ENCODE measurements at places on chromosomes 3 and 15. TPM values are rescaled to one million over a fixed set of nuclear protein-coding genes. Genes with fewer than 3 reads are reported as not detected.

GRCh38 chr3:40229963-40230362 lies 79.5 kb upstream of the EIF1B start:
- no peak for DNase-seq

GRCh38 chr3:30672959-30673358 lies 66.6 kb downstream of the TGFBR2 start:
- no peak for DNase-seq

- no peak for DNase-seq
Measured at GRCh38 chr3:16837602-16838001, 47.2 kb upstream of the PLCL2 start.

- no peak for DNase-seq
Measured at GRCh38 chr3:62632510-62633294, 242.5 kb downstream of the CADPS start.

DNA sequence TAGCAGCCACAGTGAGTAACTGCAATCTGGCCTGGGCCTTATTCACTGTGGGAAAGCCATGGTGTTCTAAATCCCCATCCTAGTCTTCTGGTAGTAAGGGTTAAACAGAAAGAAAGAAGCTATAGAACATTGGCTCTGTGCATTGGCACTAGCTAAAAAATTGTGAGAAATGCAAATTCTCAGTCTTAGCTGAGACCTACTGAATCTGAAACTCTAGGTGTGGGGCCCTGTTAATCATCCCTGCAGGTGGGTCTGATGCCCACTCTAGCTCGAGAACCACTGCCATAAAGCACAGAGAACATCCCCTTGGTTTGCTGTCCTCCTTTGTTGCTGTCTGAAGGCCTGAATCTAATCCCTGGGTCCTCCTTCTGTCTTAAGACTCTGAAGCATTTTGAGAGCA lies 59.3 kb downstream of the MEIS2 start:
- DNase-seq = no peak

DNA sequence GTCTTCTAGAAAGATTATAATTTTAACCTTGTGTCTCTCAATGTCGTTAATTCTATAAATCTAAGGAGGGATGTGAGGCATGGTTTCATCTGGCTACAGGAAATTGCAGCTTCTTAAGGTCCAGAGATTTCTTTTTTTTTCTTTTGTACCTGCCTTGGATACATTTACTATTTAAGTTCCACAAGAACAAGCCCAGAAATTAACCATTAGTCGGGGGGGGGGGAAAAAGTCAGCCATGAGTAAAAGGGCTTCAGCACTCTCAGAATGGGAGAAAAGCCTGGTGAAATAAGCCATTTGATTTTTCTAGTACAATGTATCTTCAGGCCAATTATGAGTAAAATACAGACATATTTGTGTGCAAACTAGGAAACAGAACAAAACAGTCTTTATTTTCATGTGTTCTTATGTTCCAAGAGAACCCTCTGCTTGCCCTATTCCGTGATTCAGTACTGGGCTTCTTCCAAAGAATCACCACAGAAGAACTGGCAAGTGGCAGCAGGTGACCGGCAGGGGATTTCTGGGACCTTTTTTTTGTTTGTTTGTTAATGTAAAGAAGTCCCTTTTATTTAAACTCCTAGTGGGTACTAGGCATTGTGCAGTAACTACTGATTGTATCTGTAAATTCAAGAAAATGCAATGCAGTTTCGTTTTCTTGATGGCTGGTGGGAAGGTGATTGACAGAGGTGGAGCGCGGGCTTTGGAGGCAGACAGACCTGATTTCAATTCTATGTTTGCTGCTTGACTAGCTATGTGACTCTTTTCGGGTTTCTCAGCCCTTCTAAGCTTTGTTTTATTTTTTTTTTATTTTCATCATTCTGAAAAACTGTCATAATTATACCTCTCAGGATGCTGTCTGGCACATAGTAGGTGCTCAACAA lies 82.5 kb downstream of the PEX5L start:
- no peak for DNase-seq

GRCh38 chr3:47586746-47587145 lies 8.1 kb upstream of the CSPG5 start:
- no peak for DNase-seq

- no peak for DNase-seq
Measured at GRCh38 chr3:181174676-181175233, 185.2 kb upstream of the DNAJC19 start.

DNA sequence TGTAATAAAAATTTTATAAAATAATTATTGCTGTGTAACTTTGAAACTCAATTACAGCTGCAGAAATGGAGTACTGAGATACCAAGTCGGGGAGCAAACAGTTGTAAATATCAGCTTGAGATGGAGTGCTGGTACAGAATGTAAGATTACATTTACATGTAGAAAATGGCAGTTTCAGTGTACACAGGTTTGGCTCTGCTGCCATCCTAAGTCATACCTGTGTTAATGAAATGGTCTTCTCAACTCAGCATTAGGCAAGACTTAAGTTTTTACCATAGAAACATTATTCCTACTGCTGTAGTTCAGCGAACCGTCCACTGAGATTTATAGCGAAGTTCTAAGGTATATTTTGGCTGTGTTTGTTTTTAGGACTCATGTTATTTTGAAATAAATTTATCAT lies 110.1 kb upstream of the TBL1XR1 start:
- DNase-seq = no peak

GRCh38 chr3:172021164-172021563 lies 18.2 kb upstream of the FNDC3B start:
- DNase-seq = no peak

GRCh38 chr3:128917291-128917690 lies 37.9 kb downstream of the ACAD9 start:
- DNase-seq = no peak

DNA sequence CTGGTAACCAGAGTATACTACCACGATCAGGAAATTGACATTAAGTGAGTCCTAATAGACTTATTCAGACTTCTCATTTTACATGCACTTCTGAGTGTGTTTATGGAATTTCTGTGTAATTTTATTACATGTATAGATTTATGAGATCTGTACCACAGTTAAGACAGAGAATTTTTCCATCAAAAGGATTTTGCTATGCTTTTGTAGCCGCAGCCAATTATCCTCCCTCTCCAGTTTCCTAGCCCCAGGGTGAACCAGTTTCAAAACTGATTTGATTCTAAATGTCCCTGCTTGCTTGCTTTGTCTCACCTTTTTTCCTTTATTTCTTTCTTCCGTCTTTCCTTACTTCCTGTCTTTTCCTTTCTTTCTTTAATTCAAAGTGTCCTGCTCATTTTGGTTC lies 661.2 kb upstream of the BCHE start:
- no peak for DNase-seq

DNA sequence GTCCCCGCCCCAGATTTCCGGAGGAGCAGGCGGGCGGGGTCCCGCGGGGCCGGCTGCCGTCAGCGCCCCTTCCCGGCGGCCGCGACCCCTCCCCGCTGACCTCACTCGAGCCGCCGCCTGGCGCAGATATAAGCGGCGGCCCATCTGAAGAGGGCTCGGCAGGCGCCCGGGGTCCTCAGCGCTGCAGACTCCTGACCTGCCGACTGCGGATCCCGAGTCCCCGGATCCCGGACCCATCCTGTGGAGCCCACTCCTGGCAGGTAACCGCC lies at the start of gene TRH:
TRH (plus strand) TSS at position 157 of the 269 bp plus-strand sequence. CDS start 1,097 bp downstream, outside the sequence.
- DNase-seq = no peak

GRCh38 chr15:72521682-72522081 lies 47.6 kb downstream of the ARIH1 start:
- no peak for DNase-seq

- DNase-seq = no peak
Measured at GRCh38 chr3:109050591-109051167, 67.3 kb downstream of the MORC1 start.

- DNase-seq = no peak
Measured at GRCh38 chr15:40990080-40990479, 36.8 kb downstream of the CHAC1 start.

- no peak for DNase-seq
Measured at GRCh38 chr3:14461748-14462324, 59.4 kb downstream of the SLC6A6 start.

GRCh38 chr3:141401573-141402475 lies 33.5 kb downstream of the ZBTB38 start:
- no peak for DNase-seq

DNA sequence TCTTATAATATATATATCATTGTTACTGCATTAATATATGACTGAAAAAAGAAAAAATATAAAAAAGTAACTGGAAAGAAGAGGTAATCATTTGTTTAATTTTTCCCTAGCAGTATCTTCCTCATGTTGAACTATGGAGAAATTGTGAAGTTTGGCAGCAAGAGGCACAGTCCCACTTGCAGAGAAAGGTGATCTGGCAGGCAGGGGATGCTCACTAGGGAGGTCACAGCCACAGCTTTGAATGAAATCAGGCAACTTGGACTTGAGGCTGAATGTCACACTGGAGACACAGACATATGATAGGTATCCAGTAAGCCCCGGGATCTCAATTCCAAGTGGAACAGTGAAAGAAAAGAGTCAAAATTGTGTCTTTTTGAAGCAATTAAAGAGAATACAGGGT lies 149.9 kb upstream of the RORA start:
- DNase-seq = no peak

DNA sequence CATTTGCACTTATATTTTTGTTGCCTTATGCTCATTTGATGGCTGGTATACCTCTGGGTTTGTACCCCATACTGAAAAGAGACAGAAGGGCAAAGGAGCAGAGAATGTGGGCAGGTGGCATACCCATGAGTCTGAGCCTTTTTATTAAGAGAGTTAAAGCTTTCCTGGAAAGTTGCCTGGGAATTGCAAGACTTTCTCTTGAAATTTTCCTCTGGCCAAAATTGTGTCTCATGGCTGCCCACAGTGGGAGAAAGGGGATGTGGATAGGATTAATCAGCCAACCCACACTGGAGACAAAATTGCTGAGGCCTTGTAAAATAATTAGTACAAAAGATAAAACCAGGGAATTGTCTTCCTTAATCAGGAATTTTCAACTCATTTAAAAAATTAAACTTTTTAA lies 8.2 kb upstream of the NMD3 start:
- no peak for DNase-seq

DNA sequence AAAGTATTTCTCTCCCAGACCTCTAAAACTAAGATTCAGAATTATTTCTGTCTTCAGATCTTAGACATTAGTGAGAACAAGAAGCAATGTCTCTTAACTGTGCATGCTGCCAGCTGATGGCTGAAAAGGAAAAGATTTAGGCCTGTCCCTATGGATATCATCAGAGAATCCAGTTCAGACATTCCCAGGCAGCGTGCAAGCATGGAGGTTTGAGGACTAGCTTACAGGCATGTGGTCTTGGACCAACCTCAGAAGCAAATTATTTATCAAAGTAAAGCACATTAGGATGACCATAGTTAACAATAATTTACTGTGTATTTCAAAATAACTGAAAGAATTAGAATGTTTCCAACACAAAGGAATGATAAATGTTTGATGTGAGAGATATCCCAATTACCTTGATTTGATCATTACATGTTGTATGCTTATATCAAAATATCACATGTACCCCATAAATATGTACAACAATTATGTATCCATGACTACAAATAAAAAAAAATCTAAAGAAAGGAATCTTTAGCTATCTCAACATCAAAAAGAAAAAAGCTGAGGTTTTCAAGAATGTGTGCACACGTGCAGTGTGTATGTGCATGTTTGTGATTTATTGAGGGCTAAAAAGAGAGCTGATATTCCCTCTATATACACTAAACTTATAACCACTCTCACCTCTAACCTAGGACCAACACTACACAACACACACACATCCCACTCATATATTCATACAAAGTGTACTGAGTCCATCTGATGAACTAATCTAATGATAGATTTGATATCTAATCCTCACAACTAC lies 108.9 kb upstream of the THBS1 start:
- DNase-seq = no peak

GRCh38 chr15:86295511-86295910 lies 215.8 kb downstream of the AGBL1 start:
- no peak for DNase-seq

GRCh38 chr15:61892140-61892539 lies 168.1 kb downstream of the VPS13C start:
- DNase-seq = no peak

DNA sequence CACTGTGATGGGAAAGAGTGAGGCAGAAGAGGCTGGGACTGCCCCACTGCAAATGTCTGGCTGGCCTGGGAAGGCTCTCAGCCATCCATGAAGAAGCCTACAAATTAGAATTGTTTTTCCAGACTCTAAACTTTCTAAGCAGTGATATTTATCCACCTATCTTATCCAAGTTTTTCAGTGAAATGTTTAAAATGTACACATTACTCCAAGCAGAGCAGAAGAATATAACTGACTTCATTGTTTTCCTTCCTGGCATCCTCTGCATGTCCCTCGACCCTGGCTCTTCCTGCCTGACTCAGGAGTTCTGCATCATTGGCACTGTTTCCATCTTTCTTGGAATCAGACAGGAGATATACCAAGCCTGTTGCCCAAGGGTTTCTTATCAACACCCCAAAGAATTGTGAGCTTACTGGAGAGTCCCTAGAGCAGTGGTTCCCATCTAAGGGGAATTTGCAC lies 401.5 kb upstream of the PROK2 start:
- no peak for DNase-seq

- no peak for DNase-seq
Measured at GRCh38 chr3:65829228-65829627, 209.5 kb downstream of the MAGI1 start.

TMEM212 gene
- not detected for total RNA-seq

LRRC3B gene
- total RNA-seq = 7.1 TPM

PCCB gene
- 29.7 TPM for total RNA-seq

SKOR1 gene
- 0.21 TPM for total RNA-seq

MAGEL2 gene
- 5.0 TPM for total RNA-seq

RLBP1 gene
- not detected for total RNA-seq

KLF13 gene
- 24.3 TPM for total RNA-seq

ARPP19 gene
- 170 TPM for total RNA-seq

HACD3 gene
- total RNA-seq = 141 TPM
